ENCODE measurements at places on chromosomes 6 and 20.

DNA sequence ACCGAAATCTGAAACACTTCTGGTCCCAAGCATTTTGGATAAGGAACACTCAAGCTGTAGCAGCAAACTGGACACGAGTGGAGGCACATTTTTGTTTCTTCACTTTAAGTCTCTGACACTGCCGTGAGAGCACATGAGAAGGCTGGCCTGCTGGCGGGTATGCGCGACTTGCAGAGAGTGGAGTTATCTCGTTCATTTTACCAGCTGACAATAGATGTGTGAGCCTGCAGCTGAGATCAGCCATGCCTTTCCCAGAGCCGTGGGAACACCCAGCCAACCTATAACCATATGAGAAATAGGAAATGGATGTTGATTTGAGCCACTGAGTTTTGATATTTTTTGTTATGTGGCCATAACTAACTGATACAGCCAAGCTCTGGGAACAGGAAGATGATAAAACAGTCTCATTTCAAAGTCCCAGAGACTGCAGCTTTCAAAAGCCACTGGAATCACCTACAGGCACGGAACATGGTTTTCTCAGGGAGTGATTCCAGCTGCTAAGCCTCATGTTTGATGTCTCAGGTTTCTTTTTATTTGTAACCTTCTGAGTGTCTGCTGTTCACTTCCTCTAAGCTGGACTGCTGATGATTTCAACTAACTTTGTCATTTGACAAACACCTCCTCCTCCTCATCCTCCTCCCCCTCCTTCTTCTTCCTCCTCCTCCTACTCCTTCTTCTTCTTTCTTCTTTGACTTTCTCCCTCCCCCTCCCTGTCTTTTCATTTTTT, 28.6 kb upstream of the LAMP5 start:
- no peak overlapping the region for H3K27ac ChIP-seq
- no peak for DNase-seq
- H3K27me3 ChIP-seq = no peaks in the 10 kb centered on the region
- no peaks in the 10 kb centered on the region for H3K4me1 ChIP-seq

DNA sequence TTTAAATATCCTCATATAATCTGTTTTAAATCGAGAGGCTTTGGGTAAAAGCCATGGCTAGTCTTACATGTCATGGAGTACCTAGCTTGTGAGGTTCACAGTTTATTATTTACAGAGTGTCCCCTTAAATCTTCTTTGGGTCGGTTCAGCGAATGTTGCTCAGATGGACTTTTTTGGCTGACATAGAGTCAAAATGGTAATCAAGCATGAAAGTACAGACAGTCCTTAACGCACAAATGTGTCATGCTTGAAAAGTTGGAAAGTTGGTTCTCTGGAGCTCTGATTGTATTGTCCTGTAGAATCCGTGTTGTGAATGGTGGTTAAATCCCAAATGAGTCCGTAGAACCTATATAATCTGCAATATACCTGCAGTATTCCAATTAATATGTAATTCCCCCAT, 22.0 kb downstream of the PTPN1 start:
- H3K4me3 ChIP-seq = no peak overlapping the region
- H3K36me3 ChIP-seq = no peaks in the 10 kb centered on the region
- H3K4me1 ChIP-seq = peaks cover 70% of the 10 kb centered on the region

DNA sequence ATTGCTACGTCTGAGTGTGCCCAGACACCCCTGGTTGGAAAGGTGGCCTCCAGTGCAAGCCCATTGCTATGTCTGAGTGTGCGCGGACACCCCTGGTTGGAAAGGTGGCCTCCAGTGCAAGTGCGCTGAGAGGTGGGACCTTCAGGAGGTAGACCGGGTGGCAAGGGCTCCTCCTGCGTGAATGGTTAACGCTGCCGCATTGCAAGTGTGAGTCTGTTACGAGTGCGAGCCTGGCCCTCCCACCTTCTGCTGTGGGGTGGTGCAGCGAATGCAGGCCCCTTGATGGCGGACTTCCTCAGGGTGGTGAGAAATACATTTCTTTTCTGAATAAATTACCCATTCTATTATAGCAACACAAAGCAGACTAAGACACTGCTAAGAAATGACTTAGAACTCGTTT, 208.8 kb downstream of the DLL1 start:
- peak; percentile 40 for DNase-seq
- no peaks in the 10 kb centered on the region for H3K36me3 ChIP-seq
- H3K27ac ChIP-seq = no peak overlapping the region
- H3K4me3 ChIP-seq = no peak overlapping the region
- peaks cover 23% of the 10 kb centered on the region for H3K27me3 ChIP-seq

DNA sequence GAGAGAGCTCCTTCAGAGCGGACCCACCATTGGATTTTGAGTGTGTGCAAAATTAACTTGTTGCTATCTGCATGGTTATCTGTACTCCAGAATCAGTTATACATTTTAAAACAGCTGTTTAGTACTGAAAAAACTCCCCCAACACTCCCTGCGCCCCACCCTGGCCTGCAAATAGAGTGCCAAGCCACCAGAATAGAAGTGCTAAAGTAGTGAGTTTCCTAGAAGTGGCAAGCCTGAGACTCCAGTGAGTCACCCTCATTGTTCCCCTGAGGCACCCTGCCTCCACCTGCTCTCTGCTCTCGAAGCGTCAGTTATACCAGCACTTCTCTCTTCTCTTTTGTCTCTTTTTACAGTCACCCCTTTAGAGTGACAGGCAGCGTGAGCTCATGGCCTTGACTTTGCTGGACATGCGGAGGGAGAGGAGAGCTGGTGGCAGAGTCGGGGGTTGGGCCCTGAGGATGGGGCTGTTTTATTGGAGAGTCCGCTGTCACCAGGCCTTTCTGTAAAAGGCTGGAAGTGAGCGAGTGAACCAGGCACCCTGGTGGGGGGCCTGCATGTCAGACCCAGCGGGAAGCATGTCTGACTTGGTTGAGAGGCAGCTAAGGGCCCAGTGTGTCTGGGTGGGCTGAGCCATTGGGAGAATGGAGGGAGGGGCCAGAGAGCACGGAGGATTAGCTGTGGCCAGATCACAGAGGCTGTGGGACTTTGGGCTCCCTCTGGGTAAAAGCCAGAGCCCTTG, 10.4 kb downstream of the IGF2R start:
- DNase-seq = peak; percentile 59
- peaks cover 79% of the 10 kb centered on the region for H3K4me1 ChIP-seq
- H3K36me3 ChIP-seq = no peaks in the 10 kb centered on the region
- H3K27me3 ChIP-seq = no peaks in the 10 kb centered on the region
- H3K27ac ChIP-seq = no peak overlapping the region

- H3K27me3 ChIP-seq = no peaks in the 10 kb centered on the region
- no peak overlapping the region for H3K27ac ChIP-seq
- no peak for DNase-seq
- H3K4me1 ChIP-seq = peaks cover 11% of the 10 kb centered on the region
- no peak overlapping the region for H3K4me3 ChIP-seq
- H3K36me3 ChIP-seq = peaks cover 26% of the 10 kb centered on the region
Observed at GRCh38 chr6:10759884-10760329, 12.3 kb downstream of the TMEM14B start.

DNA sequence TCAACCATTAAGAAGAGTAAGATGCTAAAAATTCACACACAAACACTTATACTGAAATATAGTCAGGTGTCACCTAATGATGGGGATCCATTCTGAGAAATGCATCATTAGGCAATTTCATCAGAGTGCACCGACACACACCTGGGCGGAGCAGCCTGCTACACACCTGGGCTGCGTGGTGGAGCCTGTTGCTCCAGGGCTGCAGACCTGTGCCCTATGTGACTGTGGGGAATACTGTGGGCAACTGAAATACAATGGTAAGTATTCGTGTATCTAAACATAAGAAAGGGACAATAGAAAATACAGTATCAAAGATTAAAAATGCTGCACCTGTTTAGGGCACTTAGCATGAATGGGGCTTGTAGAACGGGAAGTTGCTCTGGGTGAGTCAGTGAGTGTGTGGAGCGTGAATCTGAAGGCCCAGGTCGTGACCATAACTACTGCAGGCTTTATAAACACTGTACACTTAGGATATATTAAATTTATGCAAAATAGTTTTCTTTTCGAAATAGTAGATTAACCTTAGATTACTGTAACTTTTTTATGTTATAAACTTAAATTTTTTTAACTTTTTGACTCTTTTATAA, 124.4 kb upstream of the AFDN start:
- DNase-seq = no peak
- no peak overlapping the region for H3K4me3 ChIP-seq
- H3K27ac ChIP-seq = no peak overlapping the region

DNA sequence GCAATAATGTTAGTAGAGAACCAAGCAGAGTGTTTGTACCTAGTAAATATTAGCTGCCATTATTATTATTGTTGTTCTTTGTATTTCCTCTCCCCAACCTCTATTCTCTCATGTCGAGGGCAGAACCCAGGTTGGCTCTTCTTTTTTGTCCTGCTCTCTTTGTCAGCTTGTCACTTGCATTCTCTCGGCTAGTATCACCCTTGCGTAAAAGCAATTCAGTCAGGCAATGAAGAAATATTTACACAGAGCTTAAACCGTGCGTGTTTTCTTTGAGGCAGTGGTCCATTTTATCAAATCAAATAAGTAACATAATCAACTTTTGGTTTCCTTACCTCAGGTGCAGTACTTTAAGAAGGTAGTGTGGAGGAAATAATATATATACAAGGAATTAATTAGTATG, 83.9 kb downstream of the TULP4 start:
- no peak overlapping the region for H3K4me3 ChIP-seq
- H3K36me3 ChIP-seq = no peaks in the 10 kb centered on the region

- H3K4me3 ChIP-seq = no peak overlapping the region
- H3K27me3 ChIP-seq = no peaks in the 10 kb centered on the region
Observed at GRCh38 chr6:167094820-167095637, 27.9 kb upstream of the CCR6 start.

- DNase-seq = no peak
- H3K27me3 ChIP-seq = no peaks in the 10 kb centered on the region
- no peak overlapping the region for H3K27ac ChIP-seq
- H3K36me3 ChIP-seq = no peaks in the 10 kb centered on the region
- H3K4me1 ChIP-seq = no peaks in the 10 kb centered on the region
- H3K4me3 ChIP-seq = no peak overlapping the region
Observed at GRCh38 chr6:154977588-154977987, 17.5 kb upstream of the TIAM2 start.

DNA sequence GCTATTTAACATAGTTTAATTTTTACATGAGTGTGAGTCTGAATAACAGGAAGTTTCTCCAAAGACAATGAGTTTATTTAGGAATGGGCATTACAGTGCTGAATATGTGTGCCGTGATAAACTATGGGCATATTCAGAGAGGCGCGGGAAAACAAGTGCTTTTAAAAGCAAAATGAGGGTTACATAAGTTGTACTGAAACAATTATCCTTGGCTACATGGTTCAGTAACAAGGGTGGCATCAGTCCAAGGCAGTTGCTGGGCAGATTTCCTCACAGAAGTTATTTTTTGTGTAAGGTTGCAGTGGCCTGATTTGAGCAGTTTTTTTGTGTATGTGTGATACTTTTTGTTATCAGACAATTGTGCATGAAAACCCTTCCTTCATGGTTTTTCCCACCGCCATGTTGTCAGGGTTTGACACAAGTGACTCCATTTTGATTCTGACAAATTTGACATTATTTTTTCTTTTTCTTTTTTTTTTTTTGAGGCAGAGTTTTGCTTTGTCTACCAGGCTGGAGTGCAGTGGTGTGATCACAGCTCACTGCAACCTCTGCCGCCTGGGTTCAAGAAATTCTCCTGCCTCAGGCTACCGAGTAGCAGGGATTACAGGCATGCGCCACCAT, 22.3 kb upstream of the PXDC1 start:
- peaks cover 13% of the 10 kb centered on the region for H3K4me1 ChIP-seq
- H3K27ac ChIP-seq = no peak overlapping the region
- no peak overlapping the region for H3K4me3 ChIP-seq
- H3K27me3 ChIP-seq = no peaks in the 10 kb centered on the region

- H3K27me3 ChIP-seq = no peaks in the 10 kb centered on the region
- no peaks in the 10 kb centered on the region for H3K36me3 ChIP-seq
- H3K27ac ChIP-seq = no peak overlapping the region
- no peak for DNase-seq
- H3K4me3 ChIP-seq = no peak overlapping the region
Observed at GRCh38 chr6:107641500-107641941, 151.6 kb downstream of the SOBP start.

DNA sequence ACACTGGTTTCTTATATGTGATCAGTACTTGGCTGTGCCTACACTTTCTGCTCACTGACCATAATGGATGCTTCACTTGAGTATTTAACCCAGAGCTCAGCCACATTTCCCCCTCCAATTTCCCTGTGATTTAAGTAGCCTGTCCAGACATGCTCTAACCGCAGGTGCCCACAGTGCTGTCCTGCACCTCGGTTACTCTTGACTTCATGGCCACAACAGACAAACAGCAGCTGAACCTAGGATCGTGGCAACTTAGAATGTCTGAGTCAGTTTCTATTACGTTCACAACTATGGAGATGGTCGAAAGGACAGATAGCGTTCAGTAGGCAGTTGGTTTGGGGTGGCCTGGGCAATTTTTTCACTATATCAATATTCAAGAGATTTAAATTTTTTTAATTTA, 306.9 kb upstream of the SGK1 start:
- no peaks in the 10 kb centered on the region for H3K36me3 ChIP-seq

GRCh38 chr20:32727683-32728082, 15.6 kb downstream of the COMMD7 start:
- H3K27me3 ChIP-seq = no peaks in the 10 kb centered on the region
- peaks cover 13% of the 10 kb centered on the region for H3K4me1 ChIP-seq
- DNase-seq = no peak
- peaks cover 27% of the 10 kb centered on the region for H3K36me3 ChIP-seq
- no peak overlapping the region for H3K4me3 ChIP-seq

DNA sequence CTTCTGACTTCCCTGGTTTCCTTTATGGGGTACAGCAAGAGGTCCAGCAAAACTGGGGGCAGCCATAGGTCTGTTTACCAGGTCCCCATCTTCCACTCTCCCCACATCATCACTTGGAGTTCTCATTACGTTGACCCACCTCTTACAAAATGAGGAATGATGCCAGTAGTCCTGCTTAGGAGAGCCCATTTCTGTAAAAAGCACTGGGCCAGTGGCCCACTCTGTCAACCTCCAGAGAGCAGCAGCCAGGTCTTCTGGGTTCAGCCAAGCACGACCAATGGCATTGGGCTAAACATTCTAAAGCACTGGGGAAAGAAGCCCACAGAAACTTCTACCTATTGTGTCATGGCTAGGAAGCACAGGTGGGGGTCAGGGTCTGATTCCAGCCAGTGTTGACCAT, 13.9 kb downstream of the ZC3H12D start:
- H3K27ac ChIP-seq = no peak overlapping the region
- H3K27me3 ChIP-seq = no peaks in the 10 kb centered on the region
- no peak for DNase-seq
- H3K4me1 ChIP-seq = peaks cover 21% of the 10 kb centered on the region
- H3K4me3 ChIP-seq = no peak overlapping the region

DNA sequence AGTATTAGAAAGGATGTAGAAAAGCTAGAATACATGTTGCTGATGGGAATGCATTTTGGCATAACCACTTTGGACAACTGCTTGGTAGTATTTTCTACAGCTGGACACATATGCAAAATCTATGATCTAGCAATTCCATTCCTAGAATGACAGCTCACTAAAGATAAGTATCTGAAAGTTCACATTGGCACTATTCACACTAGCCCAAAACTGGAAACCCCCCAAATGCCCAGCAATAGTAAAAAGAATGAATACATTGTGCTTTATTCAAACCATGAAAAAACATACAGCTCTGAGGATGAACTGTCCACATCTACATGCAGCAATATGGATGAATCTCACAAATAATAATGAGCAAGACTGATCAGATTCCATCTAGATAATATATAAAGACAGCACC, 79.0 kb downstream of the PPP1R3G start:
- H3K4me1 ChIP-seq = no peaks in the 10 kb centered on the region
- H3K36me3 ChIP-seq = no peaks in the 10 kb centered on the region
- DNase-seq = no peak
- no peak overlapping the region for H3K27ac ChIP-seq

GRCh38 chr20:56353356-56353755, 5.4 kb upstream of the FAM210B start:
- no peak overlapping the region for H3K27ac ChIP-seq
- no peak for DNase-seq
- peaks cover 6% of the 10 kb centered on the region for H3K4me1 ChIP-seq
- no peaks in the 10 kb centered on the region for H3K36me3 ChIP-seq
- no peaks in the 10 kb centered on the region for H3K27me3 ChIP-seq

Measured in suprapubic skin (tissue), 4 donors.